Stimulated activated CD8-positive, alpha-beta memory T cell treated with anti-CD3 and anti-CD28 coated beads, Interleukin-15, amount 100 ng/mL, for 4 hours (primary cell): ENCODE measurements at places on chromosomes 3 and 15.

GRCh38 chr3:82494977-82495489 is 733.6 kb upstream of the GBE1 start:
- no peak for DNase-seq

- no peak for DNase-seq
Observed at GRCh38 chr3:131716007-131716406, 213.2 kb upstream of the MRPL3 start.

DNA sequence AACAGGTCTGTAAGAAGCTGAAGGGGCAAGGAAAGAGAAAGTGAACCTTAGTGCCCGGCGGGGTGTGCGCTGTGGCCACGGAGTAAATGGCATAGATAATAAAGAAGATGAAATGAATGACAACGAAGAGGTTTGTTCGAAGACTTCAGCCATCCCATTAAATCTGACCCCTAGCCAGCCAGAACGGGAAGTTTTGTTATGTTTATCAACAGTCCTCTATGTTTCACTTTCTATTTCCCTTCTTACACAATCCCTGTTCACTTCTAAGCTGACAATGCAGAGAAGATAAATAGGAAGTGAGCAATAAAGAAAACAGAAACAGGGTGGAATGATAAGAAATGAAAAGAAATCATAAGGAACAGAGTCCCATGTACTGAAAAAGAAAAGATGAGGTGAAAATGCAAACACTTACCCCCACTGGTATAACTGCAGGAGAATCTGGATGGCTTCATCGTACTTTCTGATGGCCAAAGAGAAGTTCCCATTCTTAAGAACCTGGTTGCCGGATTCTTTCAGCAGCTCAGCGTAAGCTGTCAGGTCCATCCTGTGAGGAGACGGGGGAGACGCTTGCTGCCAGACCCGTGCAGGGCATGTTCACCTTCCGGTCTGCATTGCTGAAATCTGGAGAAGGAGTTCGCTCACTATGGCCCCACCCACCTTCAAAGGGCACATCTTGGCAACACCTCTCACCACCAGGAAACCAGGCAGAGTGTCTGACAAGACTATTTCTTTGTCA is 36.8 kb downstream of the TRANK1 start:
- DNase-seq = peak; percentile 31

DNA sequence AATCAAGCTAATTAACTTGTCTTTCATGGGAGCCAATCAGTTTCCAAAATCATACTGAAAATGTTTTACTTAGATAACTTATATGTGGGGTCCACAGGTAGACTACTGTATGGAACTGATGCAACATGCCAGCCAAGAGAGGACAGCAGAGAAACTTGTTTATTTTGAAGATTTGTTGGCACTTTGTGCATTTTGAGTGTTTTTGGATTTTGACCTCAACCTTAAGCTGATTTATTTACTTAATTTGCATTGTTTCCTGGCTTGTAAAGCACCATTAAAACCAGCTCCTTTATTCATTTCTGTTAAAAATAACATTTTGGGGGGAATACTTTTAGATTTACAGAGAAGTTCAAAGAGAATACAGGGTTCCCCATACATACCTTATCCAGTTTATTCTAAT is 166.6 kb downstream of the MCTP2 start:
- DNase-seq = no peak

DNA sequence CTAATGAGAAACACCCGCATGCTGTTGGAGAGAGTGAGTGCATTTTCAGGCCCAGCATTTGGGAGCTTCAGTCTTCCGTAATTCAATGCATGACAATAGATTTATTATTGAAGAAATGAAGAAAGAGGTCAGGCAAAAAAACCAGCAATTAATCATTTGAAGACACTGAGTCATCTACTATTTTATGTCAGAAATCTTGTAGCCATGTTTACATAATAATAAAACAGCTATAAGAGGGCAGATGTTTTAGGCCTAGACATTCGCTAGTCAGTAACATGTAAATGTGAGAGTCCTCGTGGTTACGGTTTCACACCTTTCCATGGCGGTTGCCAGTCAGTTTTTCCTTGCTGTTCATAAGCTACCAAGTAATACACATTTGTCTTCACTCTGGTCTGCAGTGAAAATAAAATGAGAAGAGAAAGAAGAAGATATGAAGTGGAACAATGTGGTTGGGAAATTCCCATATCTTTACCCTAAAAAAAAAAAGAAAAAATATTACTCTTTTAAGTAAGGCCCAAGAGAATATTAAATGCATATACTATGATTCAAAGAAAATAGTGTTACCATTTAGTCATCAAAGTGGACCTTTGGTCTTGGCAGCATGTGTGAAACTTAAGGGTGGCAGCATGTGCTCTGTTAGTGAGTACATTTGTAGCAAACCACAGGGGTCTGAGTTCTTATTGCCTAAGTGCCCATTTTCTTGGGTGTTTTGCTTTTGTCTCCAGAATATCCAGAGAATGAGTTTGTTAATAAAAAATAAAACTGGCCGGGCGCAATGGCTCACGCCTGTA is 140.5 kb upstream of the TBL1XR1 start:
- peak; percentile 53 for DNase-seq

- no peak for DNase-seq
Observed at GRCh38 chr3:72088486-72089025, 303.6 kb upstream of the PROK2 start.

- DNase-seq = no peak
Observed at GRCh38 chr15:86411916-86412315, 332.2 kb downstream of the AGBL1 start.

- DNase-seq = no peak
Observed at GRCh38 chr3:23728601-23729117, 77.1 kb upstream of the UBE2E1 start.

DNA sequence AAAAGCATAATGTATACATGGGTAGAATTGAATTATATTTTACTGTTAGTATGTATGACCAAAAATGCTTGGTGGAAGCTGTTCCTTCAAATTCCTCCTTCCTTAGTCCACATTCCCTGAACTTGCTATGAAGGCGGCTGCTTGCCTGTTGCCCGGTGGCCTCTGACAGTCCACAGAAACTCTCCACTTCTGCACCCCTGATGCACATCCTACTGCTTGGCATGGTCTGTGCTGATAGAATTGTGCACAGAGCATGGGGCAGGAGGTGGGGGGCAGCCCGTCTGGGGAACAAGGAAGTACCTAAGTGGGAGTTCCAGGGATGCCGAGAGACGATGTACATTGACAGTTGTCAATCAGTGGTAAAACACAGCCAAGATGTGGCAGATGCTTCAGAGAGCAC is 33.7 kb upstream of the GABRB3 start:
- DNase-seq = no peak

DNA sequence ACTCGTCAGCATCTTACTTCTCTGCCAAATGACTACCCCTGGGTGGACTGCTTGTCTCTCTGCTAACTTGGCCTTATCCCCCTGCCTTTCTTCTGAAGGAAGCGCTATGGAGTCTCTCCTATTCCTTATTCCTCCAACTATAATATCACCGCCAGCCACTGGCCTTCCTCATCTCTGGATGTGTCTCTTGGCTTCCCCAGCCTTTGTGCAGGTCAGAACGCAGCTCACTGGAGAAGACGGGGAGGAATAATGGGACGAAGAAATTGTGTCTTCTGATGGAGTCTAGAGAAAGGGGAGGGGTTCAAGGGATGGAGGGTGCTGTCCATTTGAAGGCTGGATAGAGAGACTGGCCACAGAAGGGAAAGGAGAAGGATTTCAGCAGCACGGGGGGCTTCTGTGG is 16.9 kb downstream of the ITGA11 start:
- DNase-seq = no peak

- no peak for DNase-seq
Observed at GRCh38 chr3:185796431-185797107, 28.3 kb downstream of the IGF2BP2 start.

DNA sequence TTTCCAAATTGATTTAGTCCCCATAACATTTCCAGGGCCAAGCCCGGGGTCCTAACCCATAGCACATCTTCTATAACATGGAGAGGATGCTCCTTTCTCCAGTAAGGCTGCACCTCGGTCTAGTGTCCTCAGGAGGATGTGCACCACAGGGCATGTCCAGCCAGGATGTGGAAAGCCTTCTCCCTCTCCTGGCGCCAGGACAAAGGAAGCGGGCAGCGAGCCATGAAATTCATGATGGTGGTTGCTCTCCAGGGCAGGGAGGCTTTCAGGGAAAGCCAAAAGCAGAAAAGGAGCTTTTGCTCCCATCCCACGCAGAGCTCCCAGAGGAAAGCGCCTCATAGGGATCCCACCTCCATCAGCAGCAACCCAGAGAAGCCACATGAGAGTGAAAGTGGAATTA is 220.0 kb downstream of the ADAMTSL3 start:
- no peak for DNase-seq

DNA sequence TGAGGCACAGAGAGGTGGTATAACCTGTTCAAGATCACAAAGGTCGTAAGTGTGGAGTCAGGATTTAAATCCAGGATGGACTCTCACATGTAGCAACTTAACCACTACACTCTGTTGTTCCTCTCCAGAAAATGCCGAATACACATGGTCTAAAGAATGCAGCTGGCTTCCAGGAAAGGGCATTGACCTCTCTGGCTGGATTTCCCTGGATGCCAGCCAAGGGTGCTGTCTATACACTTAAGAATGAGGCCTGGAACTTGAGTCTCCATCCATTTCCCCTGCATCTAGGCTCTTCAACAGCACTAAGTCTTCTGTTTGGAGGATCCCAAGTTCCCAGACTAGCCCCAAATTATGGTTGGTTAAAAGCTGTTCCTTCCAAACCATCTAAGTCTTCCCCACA is 60.5 kb downstream of the CERS3 start:
- no peak for DNase-seq

GRCh38 chr3:156728267-156728985 is 54.0 kb downstream of the TIPARP start:
- DNase-seq = no peak

DNA sequence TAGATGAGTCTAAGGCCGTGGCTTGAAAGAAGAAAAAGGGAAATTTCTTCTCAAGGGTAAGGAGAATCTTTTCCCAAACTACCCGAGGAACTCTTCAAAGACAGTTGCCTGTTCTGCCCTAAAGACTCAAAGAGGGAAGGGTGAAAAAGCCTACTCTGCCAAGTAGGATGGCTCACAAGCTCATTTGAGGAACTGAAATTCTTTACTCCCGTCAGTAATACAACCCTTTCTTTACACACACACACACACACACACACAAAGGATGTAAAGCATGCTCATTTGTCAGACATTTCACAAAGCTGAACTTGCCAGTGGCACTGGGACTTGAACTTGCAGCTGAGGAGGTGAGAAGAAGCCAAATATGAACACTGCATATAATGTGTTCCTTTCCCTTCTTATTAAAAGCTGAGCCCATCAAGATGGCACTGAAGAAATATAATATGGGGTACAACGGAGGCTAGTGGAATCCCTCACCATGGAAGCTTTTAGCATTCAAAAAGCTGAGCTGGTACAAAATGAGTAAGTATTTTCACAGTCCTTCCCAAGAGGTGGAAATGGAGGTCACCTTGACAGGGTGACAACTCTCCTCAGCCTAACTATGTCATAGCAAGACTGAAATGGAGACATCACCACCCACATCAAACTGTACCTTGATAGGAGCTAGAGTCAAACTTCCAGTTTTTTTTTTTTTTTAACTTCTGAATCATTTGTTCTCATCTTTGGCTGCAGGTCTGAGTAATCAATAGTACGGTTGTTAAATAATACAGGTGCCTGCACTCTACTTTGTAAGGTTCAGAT is 57.6 kb downstream of the TAFA4 start:
- no peak for DNase-seq

- no peak for DNase-seq
Observed at GRCh38 chr15:91741986-91742385, 111.5 kb upstream of the SLCO3A1 start.

GRCh38 chr15:32120577-32121383 is 90.5 kb downstream of the CHRNA7 start:
- no peak for DNase-seq

- DNase-seq = peak; percentile 73
Observed at GRCh38 chr15:88894348-88894818, 961 bp downstream of the HAPLN3 start.

DNA sequence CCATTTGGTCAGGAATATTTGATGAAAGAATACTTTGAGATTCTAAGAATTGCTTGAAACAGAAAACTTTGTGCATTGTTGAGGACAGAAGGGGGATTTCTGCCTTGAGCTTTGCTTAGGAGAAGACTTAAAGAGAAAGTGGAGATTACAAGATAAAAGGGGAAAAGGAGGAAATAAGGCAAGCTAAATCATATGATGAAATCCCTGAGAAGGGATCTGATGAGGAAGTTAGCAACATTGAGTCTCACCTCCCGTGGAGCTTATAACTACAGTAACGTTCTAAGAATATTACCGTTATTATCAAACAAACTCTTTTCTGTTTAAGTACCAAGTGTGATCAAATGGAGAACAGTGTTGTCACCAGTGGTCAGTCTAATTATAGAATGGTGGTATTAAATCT is 414.7 kb upstream of the NAALADL2 start:
- no peak for DNase-seq

DNA sequence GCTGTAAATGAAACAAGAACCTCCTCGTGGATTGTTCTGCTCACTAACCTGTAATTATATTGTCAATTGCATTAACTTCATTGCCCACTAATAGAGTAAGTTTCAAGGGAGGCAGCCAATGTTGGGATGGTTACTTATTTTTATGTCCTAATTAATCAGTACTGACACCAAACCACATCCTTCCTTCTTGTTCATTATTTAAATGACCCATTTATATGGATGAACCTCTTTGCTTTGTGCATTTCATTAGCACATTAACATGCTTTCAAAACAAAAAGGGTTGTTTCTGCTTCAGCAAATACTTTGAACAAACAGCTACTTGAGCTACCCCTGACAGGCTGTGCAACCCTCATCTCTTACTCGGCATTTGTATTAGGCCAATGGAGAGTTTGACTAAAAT is 374.2 kb downstream of the MECOM start:
- DNase-seq = no peak

DNA sequence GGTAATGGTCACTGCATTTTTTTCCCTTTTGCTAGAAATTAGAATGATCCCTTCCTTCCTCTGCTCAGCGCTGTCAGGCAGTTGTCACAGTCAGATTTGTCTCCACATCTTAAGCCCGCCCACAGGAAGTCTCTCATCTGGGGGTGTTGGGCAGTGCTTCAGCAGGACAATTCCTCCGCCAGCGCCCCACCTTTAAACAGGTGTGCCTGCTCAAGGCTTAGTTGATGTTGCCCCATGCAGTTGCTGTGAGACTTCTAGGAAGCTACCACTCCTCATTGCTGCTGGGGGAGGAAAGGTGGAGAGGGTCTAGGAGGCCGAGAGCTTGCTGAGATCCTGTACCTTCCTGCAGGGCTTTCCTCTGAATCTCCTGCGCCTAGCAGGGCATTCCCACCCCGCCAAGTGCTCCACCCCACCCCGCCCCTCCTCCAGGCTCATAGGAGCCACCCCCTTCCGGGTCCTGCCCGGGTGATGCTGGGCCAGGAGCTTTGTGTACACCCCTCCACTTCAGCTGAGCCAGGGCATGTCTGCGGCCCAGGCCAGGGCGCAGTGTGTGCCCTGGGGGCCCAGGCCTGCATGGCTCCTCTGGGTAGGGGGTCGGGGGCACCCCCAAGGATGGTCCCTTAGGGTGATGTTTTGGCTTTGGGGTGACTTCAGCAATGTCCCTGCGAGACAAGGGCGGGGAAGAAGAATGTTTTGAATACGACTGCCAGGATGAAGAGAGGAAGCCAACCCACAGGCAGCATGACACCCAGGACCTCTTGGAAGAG is 68.7 kb downstream of the TRAK1 start:
- DNase-seq = no peak
